NCI-H524 (cell line): ENCODE measurements at places on chromosomes 16 and 17.

- DNase-seq, result no peak
Measured at GRCh38 chr16:7268182-7268581, 64.5 kb upstream of the RBFOX1 start.

- no peak for DNase-seq
Measured at GRCh38 chr17:4174556-4174955, 31.6 kb downstream of the CYB5D2 start.

- no peak for DNase-seq
Measured at GRCh38 chr17:54848368-54848987, 52.2 kb upstream of the TOM1L1 start.

GRCh38 chr16:58012481-58012880 lies 11.3 kb downstream of the USB1 start:
- DNase-seq, result no peak

DNA sequence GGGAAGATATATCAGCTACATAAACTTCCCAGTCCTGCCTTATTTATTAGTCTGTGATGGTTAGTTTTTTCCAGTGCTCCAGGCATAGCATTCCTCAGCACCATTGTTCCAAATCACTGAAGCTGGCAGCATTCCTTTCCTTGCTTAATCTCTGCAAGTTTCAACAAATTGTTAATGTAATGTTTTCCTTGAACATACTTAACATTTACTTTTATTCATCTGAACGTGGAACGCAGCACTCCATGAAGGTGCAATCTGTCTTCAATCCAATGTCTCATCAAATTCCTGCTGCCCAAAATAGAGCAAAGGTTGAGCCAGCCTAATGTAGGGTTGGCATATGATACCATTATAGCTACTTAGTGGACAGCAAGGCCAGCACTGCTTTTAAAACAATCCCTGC lies 441.1 kb upstream of the RBFOX1 start:
- DNase-seq, result no peak

DNA sequence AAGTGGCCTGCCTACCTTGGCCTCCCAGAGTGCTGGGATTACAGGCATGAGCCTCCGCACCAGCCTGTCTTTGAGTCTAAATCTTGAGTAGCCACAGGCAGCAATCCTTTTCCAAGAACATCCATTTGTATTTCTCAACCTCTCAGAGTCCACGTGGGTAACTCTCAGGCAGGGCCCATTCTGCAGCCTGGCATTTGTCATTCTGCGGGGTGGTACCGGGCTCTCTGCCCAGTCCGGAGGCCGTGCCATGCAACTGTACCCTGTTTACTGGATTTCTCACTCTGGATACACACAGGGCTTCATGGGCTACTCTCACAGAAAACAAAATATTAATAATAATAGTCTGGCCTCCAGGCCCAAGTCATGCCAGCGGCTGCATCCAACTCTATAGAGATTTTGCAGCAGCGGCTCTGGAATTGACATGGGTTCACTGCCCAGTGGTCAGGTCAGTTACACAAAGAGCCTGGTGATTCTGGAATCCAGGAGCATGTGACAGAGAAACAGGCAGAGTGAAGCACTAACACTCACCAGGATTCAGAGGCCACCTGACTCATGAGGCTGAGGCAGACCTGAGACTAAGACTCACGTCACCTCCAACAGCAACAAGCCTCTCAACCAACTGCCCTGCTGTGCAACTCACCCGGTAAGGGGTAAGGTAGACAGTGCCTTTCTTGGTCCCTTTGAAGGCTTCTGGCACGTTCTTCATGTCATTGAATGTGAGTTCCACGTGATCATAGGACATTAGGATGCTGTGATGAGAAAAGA lies 4.0 kb downstream of the WBP2 start:
- DNase-seq, result no peak

GRCh38 chr16:27129401-27129800 lies 62.7 kb downstream of the C16orf82 start:
- peak; percentile 41 for DNase-seq

GRCh38 chr16:78230832-78231231 lies 131.4 kb downstream of the WWOX start:
- DNase-seq, result no peak

GRCh38 chr17:80447790-80448189 lies 28.6 kb downstream of the NPTX1 start:
- DNase-seq, result no peak
